ENCODE measurements at places on chromosomes 2 and 18. TPM values are rescaled to one million over a fixed set of nuclear protein-coding genes. Genes with fewer than 3 reads are reported as not detected.
A peak's percentile ranks its signal among the peaks of the same experiment; 100 is the strongest.

The GMPPA gene
- total RNA-seq: 42.6 TPM

DNA sequence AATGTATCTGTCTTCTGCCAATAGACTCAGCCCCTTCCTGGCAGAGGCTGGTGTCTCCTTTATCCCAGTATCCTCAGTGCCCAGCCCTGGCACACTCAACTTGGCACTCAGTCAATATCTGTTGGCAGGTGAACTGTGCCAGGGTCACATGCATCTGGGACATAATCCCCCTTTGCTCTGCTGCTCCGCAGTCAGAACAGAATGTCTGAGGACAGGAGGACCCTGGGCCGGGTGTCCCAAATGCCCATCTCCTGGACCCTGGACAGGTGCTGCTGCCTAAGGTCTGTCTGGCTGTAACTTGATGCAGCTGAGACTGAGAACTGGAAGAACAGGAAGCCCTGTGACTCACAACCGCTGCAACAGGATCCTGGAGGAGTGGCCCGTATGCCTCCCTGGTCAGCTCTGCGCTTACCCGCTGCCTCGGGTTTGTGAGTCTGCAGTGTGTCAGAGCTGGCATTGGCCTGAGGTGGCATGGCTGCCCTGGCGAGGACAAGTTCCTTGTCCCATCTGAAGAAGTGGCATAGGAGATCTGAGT, 11.4 kb downstream of the HK2 start:
- peak; percentile 45 for DNase-seq

DNA sequence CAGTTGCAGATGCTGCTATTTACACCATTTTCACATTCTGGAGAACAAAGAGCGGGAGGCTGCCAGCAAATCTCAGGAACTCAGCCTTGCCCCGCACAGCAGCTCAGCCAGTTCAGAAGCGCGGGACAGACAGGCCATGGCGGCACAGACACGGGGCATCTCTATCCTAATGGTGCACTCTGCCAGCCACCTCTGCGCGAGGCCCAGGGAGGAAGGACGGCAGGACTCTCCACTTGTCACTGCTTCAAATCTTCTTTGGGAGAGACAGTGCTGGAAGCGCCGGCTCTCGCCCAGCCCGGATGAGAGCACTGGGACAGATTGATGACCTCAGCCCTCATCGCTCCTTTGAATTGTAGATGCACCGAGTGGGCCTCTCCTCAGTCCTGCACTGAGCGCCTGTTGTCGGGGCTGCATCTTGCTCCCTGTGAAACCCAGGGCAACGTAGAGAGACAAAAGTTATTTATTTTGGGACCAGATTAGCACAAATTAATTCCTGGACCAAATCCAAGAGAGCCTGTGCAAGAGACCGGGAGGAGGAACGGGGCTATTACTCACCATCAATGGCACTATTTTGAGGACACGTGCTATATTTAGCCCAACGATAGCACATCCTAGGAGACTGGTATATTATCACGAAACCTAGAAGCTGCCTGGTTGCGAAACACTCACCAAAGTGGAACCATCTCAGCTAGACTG, 211.4 kb upstream of the SMIM21 start:
- no peak for DNase-seq

- DNase-seq: no peak
These were observed 31.4 kb upstream of the FBXO11 start for GRCh38 chr2:47937677-47938076.

The USP40 gene
- total RNA-seq: 8.7 TPM

All from activated CD8-positive, alpha-beta memory T cell treated with anti-CD3 and anti-CD28 coated beads, Interleukin-2, amount 10 ng/mL, durations not matched to agents 7 days and 5 days (primary cell).